ENCODE measurements at places on chromosomes 2 and 18. TPM values are rescaled to one million over a fixed set of nuclear protein-coding genes. Genes with fewer than 3 reads are reported as not detected.

SP5 gene
- 0.14 TPM for total RNA-seq

UNC80 gene
- total RNA-seq: not detected

GALNT14 gene
- 80.7 TPM for total RNA-seq

RGPD6 gene
- 18.8 TPM for total RNA-seq

ABCG8 gene
- not detected for total RNA-seq

SPEG gene
- total RNA-seq: 4.6 TPM

LYPD6 gene
- 7.9 TPM for total RNA-seq

PCARE gene
- total RNA-seq: not detected

CENPO gene
- total RNA-seq: 36.5 TPM

PLCD4 gene
- 0.58 TPM for total RNA-seq

HOXD8 gene
- 26.5 TPM for total RNA-seq

ZBTB14 gene
- total RNA-seq: 8.5 TPM

ACMSD gene
- 0.29 TPM for total RNA-seq

CAPN13 gene
- total RNA-seq: 0.63 TPM

DNA sequence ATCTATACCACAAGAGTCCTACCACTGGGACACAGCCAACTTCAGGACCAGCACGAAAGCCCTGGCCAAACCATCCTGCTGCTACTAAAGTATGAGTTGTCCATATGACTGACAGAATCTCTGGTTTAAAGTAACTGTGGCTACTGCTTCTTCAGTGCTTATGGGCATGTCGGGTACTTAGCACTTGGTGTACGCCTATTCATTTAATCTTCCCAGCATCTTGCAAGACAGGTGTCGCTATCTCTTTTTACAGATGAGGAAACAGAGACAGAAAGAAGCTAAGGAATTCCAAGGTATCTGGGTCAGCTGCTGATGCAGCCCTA lies 203.4 kb upstream of the ID2 start:
- no peak for DNase-seq

DNA sequence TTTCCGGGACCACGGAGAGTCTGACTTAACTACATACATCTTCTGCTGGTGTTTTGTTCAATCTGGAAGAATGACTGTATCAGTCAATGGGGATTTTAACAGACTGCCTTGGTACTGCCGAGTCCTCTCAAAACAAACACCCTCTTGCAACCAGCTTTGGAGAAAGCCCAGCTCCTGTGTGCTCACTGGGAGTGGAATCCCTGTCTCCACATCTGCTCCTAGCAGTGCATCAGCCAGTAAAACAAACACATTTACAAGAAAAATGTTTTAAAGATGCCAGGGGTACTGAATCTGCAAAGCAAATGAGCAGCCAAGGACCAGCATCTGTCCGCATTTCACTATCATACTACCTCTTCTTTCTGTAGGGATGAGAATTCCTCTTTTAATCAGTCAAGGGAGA lies 23.1 kb downstream of the ICOS start:
- no peak for DNase-seq

- no peak for DNase-seq
These were observed 106.4 kb downstream of the POLE4 start for GRCh38 chr2:75064691-75065396.

- DNase-seq: no peak
These were observed 207.9 kb downstream of the CMPK2 start for GRCh38 chr2:6657855-6658254.

DNA sequence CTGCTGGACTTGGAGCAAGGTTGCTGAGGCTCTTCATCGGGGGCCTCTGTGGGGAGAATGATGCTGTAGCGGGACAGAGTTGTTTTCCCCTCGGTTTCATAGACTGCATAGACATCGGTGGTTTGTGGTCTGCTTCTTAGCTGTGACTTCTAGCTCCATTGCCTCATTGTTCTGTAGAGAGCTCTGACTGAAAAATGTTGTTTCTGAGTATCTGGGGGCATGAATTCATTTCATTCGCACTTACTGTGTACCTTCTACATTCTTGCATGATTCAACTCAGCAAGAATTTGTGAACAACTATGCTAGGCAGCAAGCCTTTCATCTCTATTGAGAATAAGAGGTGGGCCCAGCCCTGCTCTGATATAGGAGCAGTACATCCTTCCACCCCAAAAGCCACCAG lies 406.8 kb downstream of the NBAS start:
- DNase-seq: no peak

DNA sequence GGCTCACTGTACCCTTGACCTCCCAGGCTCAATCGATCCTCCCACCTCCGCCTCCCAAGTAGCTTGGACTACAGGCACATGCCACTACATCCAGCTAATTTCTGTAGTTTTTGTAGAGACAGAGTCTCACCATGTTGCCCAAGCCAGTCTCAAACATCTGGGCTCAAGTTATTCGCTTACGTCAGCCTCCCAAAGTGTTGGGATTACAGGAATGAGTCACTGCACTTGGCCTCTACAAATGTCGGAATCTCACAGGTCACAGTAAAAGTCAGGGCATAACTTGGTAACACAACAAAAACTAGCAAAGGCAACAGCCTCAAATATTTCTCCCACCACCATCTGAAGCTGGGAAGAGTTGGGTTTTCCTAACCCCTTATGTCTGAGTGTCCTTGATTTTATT lies 25.3 kb downstream of the SCG2 start:
- DNase-seq: no peak

GRCh38 chr2:197215748-197216360 lies 94.7 kb downstream of the ANKRD44 start:
- DNase-seq: no peak

DNA sequence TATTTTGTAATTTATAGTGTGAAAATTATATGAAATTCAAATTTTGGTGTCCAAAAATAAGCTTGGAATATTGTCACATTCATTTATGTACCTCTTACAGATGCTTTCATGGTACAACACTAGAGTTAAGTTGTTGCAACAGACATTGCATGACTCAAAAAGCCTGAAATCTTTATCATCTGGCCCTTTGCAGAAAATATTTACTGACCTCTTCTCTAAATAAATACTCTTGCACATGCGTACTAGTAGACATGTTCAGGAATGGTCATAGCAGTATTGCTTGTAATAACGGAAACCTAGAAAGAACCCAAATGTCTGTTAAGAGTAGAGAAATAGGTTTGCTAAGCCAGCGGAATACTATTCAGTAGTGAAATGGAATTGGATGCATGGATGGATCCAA lies 60.4 kb downstream of the GALNT1 start:
- no peak for DNase-seq

DNA sequence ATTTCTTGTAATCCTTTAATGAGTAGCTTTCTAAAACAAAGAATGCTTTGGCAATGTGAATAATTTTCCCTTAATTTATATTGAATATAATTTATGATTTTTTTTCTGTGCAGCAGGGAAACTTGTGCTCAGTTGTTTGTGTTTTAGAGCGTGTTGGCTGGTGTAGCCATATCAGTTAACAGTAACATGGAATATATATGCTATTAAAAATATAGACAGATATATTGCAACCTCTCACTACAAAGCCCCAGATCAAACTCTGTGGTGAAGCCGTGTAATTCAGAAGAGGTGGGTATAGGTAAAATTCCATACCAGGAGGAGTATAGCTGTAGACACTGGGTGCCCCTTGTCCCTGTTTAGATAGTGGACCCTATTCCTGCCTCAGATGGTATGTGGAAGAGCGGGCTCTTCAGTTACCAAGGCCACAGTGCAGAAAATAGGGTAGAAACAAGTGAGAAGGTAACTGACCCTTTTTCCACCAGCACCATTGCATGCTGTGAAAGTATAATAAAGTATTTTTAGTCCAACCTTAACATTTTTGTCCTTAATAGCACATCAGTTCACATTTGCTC lies 18.1 kb upstream of the RASGRP3 start:
- no peak for DNase-seq

GRCh38 chr2:196992466-196992865 lies 66.0 kb upstream of the PGAP1 start:
- DNase-seq: no peak

- no peak for DNase-seq
These were observed 28.6 kb upstream of the GALNT5 start for GRCh38 chr2:157228946-157229345.

DNA sequence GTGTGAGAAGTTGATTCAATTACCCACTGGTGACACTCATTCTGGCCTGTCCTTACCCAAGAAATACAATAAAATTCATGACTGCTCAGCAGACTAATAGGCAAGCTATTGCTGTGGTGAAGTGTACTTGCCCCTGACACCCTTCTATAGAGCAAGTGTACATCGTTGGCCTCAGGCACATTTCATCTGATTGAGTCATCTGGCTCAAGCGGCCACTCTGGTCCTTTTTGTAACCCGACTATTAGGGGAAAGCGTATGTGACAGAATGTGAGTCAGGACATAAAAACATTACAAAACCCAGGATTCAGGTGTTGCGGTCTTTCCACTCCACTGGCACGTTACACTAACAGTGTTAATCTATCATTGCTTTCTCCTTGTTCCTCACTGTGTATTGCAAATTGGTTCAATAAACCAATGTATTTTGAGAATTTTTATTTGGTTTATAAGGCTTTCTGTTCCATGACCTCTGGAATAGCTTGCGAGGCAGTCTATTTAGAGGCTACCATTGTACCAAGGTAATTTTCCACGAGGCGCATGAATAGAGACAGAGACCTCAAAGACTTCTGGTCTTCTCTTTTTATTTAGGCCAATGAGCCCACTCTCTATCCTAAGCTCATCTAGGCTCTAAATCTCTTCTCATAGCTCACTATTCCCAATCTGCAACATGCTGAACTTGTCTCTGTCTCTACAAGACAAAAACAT lies 10.2 kb upstream of the TTC32 start:
- DNase-seq: peak; percentile 50

DNA sequence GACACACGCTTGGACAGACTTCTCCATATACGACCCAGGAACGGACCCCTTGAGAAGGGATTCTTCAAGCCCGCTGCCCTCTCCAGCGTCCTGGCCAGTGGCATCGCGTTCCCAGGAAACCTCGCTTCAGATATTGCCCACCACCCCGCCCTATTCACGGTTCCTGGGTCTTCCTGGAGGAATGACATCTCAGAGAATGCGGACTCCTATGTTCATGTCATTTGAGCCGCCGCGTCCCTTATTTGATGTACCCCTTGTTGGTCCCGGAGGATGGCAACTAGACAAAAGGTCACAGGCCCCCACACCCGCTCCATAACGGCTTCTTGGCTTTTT lies 588 bp upstream of the CCDC93 start:
- no peak for DNase-seq

DNA sequence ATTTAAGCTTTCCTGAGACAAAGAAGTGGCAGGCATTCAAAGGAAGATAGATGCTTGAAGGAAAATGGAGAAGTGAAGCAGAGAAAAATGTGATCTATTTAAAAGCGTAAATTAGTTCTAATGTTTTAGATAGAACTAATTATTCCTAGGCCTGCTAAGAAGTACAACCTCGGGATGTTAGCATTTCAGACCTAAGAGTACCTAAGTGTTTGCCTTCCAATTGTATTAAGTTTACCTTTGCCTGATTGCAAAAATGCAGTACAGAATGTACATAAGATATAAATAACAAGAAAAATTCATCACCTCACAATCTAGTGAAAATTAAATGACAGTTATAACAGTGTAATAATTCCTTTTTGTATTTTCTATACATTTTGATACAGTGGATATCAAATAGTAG lies 71.1 kb upstream of the HNMT start:
- DNase-seq: no peak

DNA sequence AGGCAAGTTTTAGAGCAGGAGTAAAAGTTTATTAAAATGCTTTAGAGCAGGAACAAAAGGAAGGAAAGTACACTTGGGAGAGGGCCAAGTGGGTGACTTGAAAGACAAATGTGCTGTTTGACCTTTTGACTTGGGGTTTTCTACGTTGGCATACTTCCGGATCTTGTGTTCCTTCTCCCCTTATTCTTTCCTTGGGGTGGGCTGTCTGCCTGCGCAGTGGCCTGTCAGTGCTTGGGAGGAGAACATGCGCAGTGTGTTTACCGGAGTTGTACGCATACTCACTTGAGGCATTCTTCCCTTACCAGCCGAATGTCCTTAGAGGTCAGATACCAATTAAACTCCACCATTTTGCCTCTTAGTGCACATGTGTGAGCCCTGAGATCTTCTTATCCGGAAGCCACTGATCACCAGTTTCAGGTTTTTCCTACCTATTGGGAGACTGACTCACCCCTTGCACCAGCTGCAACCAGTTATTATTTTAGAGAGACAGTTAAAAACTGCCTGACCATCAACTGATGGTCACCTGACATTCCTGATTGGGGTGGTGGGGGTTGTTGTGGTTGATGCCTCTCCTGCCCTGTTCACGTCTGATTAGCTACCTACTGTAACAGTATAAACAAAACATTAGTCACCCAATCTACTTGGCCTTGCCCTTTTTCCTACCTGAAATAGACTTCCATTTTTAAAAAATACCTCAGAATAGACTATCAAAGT lies 67.5 kb downstream of the NYAP2 start:
- peak; percentile 26 for DNase-seq

GRCh38 chr2:64025741-64026140 lies 6.5 kb upstream of the VPS54 start:
- no peak for DNase-seq

Data from epithelial cell of proximal tubule (primary cell).